Fibroblast of mammary gland (primary cell): ENCODE measurements at places on chromosomes 3 and 15.
A peak's percentile ranks its signal among the peaks of the same experiment; 100 is the strongest.

- no peak for DNase-seq
These were observed 25.3 kb upstream of the ZSCAN2 start for GRCh38 chr15:84575493-84575892.

DNA sequence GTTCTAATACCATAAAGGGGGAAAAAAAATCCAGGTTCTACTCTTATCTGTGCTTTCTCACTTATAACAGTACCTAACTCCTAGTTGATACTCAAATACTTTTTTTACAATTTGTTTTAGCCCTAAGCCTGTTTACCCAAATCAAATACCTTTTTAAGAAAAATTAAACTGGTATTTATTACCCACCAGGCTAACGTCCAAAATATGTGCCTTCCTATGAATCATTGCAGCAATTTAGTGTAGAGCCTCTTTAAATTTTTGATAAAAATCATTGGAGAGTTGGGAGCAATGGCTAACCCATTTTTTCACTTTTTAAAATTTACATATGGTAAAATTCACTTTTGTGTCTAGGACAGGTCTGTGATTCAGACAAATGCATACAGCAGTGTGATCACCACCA, 27.9 kb downstream of the FILIP1L start:
- DNase-seq: no peak

- peak; percentile 25 for DNase-seq
These were observed 6.4 kb upstream of the ADAM10 start for GRCh38 chr15:58755956-58756355.

GRCh38 chr15:91472316-91472756, 372.3 kb downstream of the SV2B start:
- DNase-seq: no peak
